ENCODE measurements at places on chromosomes 16 and 17. TPM values are rescaled to one million over a fixed set of nuclear protein-coding genes. Genes with fewer than 3 reads are reported as not detected.
A peak's percentile ranks its signal among the peaks of the same experiment; 100 is the strongest.

The OR1D5 gene
- not detected for total RNA-seq

The SLC5A11 gene
- not detected for total RNA-seq

The BCKDK gene
- 21.5 TPM for total RNA-seq

The NETO2 gene
- total RNA-seq = 12.0 TPM

The KIF19 gene
- total RNA-seq = 0.16 TPM

The NUDT21 gene
- total RNA-seq = 99.3 TPM

GRCh38 chr17:51912939-51913338, 245.6 kb downstream of the CA10 start:
- ATAC-seq = no peak

DNA sequence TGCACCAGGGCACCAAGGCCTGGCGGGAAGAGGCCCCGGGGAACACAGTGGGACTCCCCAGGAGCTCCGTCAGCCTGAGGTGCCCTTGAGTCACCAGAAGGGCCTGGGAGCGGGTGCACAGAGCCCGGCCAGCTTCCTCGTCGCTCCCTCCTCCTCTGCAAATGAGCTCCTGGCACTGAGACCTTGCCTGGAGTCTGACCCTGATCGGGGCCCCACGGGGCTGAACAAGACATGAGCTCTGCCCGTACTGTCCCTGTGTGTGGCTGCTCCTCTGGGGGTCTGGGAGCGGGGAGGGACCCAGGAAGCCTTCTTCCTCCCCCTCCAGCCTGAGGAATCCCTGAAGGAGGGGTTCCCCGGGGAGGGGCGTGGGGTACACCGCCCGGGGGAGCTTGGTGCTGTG, 36.4 kb upstream of the SSTR5 start:
- peak; percentile 30 for ATAC-seq

DNA sequence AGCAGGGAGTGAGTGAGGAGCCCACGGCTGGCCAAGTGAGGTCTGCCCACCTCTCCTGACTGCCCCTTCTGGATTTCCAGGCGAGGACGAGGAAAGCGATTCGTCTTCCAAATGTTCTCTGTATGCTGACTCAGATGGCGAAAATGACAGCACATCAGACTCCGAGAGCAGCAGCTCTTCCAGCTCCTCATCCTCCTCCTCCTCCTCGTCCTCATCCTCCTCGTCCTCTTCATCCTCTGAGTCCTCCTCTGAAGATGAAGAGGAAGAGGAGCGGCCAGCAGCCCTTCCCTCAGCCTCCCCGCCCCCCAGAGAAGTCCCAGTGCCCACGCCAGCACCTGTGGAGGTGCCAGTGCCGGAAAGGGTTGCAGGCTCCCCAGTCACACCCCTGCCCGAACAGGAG, 13.7 kb upstream of the HSD3B7 start:
- ATAC-seq = no peak

DNA sequence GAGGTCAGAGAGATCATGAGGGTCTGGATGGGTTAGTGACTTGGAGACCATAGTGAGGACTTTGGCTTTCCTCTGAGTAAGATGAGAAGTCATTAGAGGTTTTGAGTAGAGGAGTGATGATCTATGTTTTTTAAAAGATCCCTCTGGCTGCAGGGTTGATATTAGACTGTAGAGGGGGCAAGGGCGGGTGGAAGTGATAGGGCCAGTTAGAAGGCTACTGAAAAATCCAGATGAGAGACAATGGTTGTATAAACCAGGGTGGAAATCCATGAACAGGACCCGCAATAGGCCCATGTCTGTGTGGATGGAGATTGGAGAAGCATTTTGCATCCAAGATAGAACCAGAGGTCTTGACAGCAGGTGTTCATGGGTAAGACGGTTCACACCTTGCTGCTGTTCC, 9.8 kb downstream of the ITGAL start:
- ATAC-seq = no peak

DNA sequence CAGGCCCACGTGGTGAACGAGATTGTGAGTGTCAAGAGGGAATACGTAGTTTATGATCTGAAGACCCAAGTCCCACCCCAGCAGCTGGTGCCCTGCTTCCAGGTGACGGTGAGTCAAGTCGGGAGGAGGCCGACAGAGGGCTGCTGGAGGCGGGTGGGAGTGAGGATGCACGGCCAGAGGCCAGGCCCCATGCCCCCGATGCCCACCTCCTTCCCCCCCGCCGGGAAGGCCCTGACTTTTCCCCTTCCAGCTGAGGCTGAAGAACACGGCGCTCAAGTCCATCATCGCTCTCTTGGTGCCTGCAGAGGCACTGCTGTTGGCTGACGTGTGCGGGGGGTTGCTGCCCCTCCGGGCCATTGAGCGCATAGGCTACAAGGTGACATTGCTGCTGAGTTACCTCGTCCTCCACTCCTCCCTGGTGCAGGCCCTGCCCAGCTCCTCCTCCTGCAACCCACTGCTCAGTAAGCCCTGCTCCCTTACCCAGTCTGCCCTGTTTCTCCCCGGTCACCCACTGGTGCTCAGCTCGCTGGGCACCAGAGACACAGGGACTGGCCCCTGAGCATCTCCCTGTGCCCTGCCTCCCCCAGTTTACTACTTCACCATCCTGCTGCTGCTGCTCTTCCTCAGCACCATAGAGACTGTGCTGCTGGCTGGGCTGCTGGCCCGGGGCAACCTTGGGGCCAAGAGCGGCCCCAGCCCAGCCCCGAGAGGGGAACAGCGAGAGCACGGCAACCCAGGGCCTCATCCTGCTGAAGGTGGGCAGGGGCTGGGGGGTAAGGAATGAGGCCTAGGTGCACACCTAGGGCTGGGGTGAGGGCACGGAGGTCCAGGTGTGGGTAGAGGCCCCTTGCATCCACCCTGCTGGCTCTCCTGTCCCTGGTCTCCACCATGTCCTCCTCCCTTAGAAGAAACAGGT, 2.6 kb downstream of the ZACN start:
- ATAC-seq = no peak

GRCh38 chr17:14199601-14200000, 37.1 kb downstream of the CDRT15 start:
- no peak for ATAC-seq

DNA sequence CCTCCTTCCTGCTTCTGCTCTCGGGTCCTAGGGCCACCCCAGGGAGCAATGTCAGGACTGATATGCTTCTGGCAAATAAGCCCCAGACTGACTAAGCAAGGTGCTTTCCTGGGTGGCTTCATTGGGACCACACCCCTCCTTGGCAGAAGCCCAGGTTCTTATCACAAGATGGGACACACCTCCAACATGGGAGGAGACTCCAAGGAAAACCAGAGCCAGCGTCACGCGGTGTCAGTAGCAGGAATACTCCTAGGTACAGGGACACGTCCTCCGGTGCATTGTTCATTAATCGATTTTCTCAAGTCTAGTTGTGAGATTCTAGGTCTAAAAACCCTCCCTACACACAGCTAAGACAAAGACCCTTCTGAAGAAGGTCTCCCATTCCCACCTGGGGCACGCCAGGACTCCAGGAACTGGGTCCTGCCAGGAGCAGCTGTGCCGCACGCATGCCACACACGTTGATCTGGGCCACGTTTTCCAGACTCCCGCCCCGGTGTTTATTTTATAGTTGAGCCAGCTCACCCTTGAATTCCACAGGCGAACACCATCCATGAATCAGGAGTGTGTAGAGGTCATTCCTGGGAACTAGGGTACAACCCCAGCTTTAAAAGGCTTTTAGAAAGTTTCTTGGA, 30.8 kb downstream of the FA2H start:
- ATAC-seq = peak; percentile 80

GRCh38 chr17:74599023-74599399, 6.9 kb upstream of the CD300LD start:
- no peak for ATAC-seq

Measured in esophagus mucosa (tissue), 1 donor.